Left colon (tissue), 2 donors: ENCODE measurements at places on chromosomes 7 and 10.

GRCh38 chr7:134789967-134790685 is 10.7 kb downstream of the CALD1 start:
- no peak for DNase-seq

DNA sequence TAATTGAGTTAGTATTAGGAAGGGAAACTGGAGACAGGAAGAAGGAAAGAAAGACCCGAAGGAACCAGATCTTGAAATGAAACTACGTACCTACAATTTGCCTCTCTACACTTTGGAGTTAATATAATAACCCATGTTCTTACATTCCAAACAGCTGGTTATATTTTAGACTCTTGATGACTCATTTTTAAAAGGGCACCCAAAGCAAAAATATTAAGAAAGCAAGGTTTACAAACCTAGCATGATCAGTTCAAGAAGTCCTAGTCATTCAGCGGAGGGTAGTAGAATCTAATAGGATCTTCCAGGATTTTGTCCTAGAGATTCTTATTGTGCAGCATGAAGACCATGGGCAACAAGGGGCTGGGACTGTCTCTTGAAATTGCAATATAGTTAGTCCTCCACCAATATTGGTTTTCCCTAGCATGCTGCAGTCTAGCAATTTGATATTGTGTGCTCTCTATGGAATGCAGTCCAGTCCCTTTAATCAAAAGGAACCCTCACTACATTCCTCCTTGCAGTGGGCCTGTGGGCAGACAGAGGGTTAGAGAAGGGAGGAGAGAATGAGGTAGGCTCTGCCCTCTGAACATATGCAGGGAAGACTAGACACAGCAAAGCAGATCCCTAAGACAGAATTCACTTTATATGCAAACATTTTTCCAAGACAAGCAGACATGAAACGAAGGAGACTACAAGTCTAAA is 230.3 kb downstream of the INHBA start:
- DNase-seq: no peak

DNA sequence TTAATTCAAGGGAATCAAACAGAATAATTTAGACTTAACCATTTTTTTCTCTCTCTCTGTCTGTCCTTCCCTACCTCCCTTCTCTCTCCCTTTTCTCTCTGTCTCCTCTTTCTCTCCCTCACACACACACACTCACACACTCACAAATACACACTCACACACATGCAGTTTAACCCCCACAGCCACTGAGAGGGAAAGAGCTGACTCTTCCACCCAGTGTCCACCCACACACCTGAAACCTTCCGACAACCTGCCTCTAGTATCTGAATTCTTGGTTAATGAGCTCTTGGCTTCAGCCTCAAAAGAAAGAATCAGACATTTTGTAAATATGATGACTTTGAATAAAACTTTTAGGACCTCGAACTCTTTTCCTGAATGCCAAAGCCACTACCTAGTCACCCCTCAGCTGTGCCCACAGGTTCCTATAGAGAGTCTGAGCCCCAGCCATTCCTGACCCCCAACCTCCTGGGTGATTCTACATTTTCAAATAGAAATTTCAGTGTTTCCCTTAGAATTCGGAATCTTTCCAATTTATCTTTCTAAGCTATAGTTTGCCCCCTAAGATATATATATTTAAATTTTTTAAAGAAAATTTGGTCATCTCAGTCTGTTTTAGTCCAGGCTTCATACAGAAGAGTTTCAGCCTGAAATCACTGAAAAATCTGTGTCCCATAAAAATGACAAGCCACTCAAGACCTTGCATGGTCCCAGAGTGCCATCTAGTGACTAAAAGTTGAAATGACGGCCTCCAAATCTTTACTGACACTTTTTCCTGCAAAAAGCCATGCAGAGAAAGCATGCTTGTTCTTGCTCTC is 202.8 kb downstream of the IPMK start:
- DNase-seq: no peak

DNA sequence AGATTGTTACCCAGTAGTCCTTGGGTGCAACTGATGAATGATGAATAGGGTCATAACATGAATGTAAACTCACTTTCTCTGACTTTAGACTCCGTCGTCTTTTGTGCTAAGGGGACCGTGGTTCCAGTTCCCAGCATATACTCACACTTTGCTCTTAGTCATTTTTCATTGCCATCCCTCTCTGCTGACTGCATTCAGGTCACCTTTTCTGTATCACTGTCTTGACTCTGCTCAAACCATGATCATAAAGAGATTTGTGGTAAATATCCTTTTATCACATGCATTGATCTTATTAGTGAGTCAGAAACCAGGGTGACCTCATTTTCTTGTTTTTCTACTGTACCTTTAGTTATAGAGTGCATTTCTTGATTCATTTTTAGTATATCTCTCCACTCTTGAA is 141.1 kb upstream of the AGR3 start:
- no peak for DNase-seq

DNA sequence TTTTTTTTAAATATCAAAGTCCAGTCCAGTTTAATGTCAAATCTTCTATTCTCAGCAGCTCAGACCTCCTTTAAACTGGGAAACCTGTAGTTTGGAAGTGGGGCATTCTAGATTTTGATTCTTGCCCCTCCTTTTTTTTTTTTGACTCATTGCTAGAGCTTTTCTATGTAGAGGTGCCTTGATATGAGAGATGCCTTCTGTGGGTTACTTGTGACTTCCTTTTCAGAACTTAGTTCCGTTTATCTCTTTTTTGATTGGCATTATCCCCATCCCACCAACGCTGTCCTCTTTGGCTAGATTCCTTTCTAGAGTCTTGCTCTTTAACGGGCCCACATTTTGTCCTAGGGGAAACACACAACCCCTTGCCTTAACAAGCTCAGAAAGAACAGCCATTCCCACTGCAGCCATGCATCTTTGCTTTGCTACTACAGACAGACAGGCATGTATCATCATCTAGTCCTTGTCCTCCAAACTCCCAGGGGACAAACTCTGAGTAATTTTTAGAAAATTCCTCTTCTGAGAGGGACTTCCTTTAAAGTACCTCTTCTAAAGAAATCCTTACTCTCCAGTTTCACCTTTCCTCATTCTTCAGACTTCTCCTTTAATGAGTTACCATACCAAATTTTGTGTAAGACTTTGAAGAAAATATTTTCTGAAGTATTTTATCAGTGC is 153.6 kb downstream of the PHF14 start:
- DNase-seq: no peak

GRCh38 chr10:86350897-86351296 is 15.7 kb downstream of the GRID1 start:
- DNase-seq: no peak

GRCh38 chr10:78296785-78297184 is 263.1 kb downstream of the RPS24 start:
- no peak for DNase-seq

- peak; percentile 5 for DNase-seq
These were observed 86.7 kb downstream of the ZNF33B start for GRCh38 chr10:42551582-42552187.

GRCh38 chr10:59284118-59284975 is 78.0 kb downstream of the FAM13C start:
- no peak for DNase-seq

DNA sequence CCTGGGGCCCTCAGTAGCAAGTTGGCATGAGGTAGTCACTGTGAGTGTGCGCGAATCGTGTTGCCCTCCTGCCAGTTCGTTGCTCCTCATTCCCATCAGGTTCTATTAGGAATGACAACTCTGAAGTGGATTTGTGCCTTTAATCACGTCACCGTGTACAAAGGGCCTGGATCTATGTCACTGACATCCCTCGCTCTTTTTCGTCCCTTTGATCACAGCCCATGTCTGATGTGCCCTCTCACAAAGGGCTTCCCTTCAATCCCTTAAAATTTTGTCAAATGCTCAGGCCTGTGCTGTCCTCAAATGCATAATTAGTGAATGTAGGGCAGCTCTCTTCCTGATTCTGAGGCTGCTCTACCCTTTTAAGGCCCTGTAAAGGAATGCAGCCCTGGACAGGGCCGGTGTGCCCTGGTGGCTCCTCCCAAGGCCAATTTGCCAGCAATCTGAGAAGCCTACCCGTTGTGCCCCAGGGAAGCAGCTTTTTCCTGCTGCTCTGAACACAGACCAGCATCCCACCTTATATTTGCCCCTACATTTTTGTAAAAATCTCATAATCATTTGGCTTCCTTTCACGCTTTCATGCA is 93.6 kb downstream of the TMEM178B start:
- DNase-seq: no peak

DNA sequence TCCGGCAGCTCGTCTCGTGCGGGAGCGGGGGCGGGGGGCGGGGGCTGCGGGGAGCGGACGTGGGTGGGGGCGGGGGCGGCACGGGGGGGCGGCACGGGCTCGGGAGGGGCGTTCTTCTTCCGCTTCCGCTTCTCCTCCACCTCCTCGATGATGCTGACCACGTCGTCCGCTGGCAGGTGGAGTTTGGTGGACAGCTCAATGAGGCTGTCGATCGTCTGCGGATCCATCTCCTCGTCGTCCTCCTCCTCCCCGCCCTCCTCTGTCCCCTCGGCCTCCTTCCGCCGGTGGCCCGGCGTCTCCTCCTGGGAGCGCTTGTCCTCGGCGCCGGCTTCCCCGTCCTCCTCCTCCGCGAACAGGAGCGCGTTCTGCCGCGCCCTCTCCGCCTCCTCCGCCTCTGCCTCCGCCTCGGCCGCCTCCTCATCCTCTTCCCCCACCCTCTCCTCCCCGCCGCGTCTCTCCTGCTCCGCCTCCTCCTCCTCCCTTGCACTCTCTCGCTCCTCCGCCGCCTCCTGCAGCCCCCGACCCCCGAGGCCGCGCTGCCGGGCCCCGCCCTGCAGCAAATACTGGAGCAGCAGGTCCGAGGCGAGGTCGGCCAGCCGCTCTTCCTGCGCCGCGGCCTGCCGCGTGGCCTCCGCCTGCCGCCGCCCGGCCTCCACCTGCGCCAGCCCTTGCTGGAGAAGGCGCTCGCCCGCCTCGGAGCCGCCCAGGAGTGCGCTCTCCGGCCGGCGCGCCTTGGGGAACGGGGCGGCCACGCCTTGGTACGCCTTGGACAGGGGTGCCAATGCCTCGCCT is 1.9 kb downstream of the VGF start:
- DNase-seq: no peak

DNA sequence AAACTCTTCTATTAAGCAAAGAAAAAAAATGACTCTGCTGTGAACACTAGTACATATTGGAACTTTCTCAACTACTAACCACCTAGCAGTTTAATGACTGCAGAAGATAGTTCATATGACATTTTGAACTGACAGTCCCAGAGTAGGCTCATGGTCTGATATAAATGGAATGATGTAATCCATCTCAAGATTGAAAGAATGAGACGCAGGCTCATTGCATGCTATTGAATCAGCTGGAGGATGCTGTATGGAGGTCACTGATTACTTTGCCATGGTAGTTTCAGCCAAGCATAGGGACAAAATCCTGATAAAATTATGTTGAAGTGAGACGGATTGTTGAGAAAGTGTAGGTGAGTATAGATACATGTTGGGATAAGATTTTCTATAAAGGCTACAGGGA is 217.6 kb upstream of the SEMA3E start:
- no peak for DNase-seq

GRCh38 chr7:28104041-28104541 is 76.5 kb downstream of the JAZF1 start:
- no peak for DNase-seq

GRCh38 chr7:117210397-117210796 is 112.5 kb downstream of the WNT2 start:
- no peak for DNase-seq

GRCh38 chr7:7884855-7885254 is 83.7 kb upstream of the GLCCI1 start:
- no peak for DNase-seq

DNA sequence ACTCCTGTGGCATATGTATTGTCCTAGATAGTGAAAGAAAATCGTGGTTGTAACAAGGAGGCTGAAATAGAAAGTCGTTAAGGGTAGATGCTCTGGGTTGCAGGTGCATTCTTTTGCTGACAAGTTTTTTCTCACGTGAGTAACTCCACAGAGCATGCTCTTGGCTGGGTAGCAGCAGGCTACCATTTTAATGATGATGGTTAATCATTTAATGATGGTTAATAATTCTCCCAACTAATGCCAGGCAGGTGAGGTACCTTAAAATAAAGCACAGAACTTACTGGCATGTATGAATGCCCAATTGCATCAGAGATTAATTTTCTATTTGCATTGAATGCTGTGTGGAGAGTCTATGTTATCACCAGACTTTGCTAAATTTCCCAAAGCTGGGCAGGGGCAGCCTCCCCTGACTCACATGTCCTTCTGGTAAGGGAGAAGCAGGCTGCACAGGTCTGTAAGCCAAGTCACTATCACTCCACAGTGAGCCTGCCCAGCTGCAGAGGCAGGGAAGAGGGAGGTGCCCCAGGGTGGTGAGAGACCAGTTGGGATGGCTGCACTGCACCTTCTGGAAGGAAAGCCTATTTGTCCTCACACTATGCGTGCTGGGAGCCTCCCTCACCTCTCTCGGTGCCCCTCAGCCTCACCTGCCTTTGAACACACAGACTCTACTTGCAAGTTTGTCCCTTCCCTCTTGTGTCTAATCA is 287.0 kb upstream of the IGFBP3 start:
- no peak for DNase-seq

GRCh38 chr10:4234661-4235060 is 449.7 kb upstream of the KLF6 start:
- no peak for DNase-seq

GRCh38 chr10:122338609-122339441 is 35.7 kb upstream of the PLEKHA1 start:
- DNase-seq: peak; percentile 74

DNA sequence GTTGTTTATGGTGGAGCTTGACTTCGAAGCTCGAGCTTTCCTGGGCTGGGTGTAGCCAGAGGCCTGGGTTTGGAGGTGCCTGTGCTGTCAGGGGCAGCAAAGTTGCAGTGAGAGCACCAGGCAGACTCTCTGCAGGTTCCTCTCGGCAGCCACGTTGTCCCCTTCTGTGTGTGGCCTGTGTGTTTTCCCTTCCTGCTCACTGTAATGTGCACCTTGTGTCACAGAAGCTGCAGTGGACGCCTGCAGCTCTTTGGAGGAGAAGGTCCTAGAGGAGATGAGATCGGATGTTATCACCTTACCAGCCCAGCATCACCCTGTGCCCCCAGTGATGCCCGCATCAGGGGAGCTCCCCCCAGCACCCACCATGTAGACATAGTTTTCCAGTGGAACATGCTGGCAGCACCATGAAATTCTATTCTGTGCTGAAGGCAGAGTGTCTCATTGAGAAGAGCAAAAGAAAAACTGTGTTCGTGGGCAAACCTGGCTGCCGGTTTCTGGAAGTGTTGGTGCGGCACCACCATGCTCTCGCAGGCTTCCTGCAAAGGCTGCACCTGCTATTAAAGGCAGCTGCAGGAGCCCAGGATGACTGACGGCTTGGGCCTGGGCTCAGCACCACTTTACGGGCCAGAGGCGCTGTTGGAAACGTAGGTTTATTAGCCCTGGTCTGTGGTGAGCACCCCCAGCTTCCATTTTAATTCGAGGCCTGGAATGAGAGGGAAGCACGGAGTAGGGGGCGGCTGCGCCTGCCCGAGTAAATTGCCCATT is 609.8 kb upstream of the FOXK1 start:
- DNase-seq: no peak
